Activated CD4-positive, CD25-positive, alpha-beta regulatory T cell treated with anti-CD3 and anti-CD28 coated beads, Interleukin-2, amount 50 U/mL, for 16 hours (primary cell): ENCODE measurements at places on chromosomes 6 and 20.

DNA sequence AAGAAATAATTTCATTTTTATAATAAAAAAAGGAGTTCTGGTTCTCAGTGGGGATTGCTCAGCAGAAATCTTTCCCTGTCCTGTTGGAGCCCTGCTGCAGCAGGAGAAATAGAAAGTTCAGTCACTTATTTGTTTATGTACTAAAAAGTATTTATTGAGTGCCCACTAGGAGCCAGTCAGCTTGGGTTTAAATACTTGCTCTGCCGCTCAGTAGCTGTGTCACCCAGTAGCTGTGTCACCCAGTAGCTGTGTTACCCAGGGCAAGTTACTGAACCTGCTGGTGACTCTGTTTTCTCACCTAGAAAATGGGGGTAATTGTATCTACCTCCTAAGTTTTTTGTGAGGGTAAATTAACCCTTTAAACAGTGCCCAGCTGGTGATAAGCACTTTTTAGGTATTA is 32.9 kb downstream of the FOXF2 start:
- DNase-seq = no peak

- DNase-seq = no peak
Measured at GRCh38 chr6:111173946-111174345, 86.6 kb downstream of the SLC16A10 start.

- no peak for DNase-seq
Measured at GRCh38 chr6:132962936-132963868, 148.8 kb downstream of the RPS12 start.

DNA sequence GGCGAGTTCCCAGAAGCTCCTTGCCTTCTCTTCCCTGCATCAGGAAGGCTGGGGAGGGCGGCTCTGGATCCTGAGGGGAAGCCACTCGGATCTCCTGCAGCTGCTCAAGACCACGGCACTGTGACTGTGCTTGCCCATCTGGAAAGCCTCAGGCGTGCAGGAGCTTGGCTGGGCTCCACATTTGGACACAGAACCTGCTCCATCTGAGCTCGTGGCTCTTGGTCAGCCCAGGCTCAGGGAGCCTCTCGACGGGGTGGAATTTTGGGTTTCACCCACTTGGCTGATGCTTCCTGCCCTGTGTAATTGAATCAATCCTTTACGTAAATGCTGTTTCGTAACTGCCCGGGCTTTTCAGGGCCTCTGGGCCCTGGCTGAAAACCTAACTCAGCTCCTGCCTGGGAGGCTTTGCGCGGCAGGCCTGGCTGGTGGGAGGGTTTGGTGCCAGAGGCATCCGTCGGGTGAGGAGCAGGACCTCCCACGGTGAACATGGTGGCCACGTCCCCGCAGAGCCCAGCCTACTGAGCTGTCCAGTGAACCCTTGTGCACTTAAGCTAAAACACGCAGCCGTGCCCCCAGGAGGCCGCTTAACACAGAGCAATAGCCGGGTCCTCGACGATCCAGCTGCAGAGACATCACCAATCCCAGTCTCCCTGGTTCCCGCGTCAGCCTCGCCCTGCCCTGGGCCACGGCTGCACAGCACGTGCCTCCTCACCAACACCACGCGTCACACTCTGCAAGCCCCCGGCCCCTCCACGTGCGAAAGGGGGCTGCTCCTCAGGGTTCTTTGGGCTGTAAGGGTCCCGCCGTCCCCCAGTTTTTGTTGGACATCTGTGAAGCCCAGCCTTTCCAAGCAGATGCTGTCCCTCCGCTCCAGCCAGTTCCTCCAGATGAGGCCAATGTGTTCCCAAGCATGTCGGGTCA is 241.0 kb downstream of the DLL1 start:
- no peak for DNase-seq
